ENCODE measurements at places on chromosomes 5 and 9.

- DNase-seq = no peak
Measured at GRCh38 chr9:110995420-110996340, 42.6 kb downstream of the LPAR1 start.

DNA sequence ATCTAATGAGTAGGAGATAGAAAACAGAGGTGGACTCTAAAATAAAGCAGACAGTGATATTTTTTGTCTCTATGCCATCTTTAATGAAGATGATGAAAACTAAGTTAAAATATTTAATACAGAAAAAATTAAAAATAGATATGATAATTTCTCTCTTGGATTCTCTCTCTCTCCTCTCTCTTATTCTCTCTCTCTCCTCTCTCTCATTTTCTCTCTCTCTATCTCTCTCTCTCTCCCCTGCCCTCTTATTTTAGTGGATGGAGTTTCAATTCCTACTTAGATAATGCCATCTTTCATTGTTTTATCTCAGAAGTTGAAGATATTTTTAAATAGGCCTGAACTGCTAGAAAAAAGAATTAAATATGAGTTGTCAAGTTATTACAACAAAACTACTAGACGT lies 38.2 kb downstream of the ESM1 start:
- no peak for DNase-seq

DNA sequence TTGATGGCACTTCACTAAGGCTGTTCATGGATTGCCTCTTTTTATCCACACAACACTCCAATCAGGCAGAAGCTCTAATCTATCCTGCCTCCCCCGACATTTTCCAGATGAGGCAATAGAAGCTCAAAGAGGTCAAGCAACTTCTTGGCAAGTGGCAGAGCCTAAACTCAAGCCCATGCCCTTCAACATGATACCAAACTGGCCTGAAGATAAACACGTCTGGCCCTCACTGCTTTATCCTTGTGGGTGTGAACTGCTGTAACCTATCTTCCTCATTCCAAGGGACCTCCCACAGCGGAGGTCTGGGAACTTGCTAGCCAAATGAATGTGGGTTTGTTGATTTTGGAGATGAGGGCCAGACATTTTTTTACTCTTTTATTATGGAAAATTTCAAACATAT lies 9.5 kb downstream of the SLC35A4 start:
- no peak for DNase-seq

- no peak for DNase-seq
Measured at GRCh38 chr9:129550199-129550839, 70.6 kb downstream of the C9orf50 start.

GRCh38 chr5:59999056-59999455 lies 105.5 kb upstream of the PDE4D start:
- no peak for DNase-seq

DNA sequence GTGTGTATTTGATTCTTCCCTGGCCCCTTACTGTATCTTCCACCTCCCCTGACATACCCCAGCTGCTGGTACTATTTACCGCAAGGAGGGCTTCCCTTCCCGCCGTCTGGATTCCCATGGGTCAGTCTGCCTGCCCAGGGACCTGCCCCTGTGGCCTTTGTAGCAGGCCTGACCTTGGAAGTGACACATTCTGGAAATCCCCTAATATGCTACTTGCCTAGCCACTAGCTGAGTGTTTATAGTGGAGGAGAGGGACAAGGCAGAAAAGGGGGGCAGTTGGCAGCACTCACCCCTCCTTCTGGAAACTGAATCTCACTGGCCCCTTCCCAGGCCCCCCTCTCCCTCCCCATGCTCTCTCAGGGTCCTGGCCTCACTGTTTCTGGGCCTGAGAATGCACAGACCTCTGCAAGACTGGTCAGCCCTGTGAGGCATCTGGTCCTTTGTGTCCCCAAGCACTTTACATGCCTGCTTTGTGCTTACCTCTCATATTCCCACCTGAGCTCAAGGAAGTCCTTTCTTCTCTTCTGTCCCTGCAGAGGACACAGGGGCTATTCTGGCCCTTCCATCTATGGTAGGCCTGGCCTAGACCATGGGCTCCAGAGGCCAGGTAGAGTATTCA lies 8.2 kb upstream of the CCL21 start:
- DNase-seq = no peak

DNA sequence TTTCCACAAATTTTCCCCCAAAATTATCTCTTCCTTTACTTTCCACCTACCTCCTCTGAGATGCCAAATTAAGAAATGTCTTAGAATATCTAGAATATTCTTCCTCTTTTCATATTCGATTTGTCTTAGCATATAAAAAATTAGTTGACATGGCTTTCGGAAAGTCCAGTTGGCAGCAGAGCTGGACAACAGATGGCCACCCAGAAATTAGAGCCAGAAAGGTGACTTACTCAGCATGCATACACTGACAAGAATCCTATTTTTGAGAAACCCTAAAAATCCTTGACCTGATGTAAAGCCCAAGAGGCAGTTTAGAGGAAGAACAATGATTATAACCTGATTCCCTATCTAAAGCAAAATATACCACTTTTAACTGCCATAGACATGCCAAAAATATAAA lies 22.0 kb downstream of the TMEM167A start:
- no peak for DNase-seq

GRCh38 chr9:138060365-138060764 lies 182.8 kb downstream of the CACNA1B start:
- no peak for DNase-seq

DNA sequence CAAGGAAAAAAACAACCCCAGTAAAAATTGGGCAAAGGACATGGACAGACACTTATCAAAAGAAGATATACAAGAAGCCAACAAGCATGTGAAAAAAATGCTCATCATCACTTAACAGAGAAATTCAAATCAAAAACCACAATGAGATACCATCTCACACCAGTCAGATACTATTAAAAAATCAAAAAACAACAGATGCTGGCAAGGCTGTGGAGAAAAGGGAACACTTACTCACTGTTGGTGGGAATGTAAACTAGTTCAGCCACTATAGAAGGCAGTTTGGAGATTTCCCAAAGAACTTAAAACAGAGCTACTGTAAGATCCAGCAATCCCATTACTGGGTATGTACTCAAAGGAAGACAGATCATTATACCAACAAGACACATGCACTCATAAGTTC lies 157.4 kb downstream of the EDIL3 start:
- no peak for DNase-seq

DNA sequence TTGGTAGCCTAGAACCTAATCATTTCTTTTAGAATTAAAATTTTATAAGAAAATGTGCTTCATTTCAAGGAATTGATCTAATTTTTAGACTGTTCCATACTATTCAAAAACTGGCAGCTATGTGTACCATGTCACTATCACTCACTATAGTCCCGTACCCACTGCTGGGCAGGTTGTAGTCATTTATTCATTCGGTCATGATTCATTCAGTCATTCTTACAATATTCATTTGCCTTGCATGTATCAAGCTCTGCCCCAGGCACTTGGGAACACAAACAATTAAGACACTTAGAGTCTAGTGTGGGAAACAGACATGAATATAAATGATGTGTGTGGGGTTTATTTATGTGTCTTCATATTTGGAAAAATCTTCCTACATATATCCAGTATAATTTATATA lies 26.4 kb downstream of the TDRD7 start:
- no peak for DNase-seq

DNA sequence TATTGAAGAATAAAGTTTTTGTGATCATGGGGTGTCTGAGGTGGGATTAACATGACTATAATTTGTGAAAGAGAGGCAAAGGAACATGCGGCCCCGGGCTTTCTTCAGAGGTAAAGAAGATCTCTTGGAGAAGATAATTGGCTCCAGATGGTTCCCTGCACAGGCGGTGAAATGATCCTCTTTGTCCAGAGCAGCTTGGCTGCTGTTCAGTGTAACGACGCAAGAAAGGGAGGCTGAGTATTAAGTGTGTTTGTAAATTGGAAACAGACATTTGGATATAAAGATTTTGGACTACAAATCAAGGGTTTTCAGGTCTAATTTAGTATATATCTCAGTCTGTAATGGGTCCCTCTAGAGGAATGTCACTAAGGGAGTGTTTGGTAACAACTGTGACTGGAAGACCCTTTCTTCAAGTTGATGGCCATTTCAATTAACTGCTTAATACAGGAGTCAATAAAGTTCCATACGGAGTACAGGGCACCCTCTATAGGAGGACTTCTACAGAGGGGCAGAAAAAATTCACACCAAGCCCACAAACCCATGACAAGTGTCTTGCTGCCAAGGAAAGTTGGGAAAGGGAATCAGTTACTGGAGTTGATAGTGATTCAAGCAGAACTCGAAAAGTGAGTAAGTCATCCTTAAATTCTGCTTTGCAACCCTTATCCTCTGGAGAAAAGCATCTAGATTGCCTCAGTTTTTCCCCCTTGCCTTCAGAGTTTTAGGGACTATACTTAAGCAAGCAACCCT lies 4.1 kb downstream of the EQTN start:
- no peak for DNase-seq

DNA sequence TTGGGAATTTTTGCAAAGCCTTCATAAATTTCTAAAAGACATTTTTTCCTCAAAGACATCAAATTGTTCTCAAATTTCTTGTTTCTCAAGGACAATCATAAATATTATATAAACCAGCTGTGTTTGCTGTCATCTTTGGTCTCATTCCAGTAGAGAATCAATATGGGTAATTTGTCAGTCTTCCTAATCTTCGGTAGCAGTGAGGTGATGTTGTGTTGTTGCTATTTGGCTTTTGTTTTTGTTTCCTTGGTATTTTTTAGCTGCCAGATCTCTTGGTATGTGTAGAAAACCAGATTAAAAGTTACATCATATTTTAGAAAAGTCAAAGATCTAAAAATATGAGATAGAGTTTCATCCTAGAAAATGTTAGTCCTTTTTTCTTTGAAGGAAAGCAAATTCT lies 87.5 kb downstream of the CAMK4 start:
- no peak for DNase-seq

GRCh38 chr5:143174714-143175398 lies 228.6 kb downstream of the NR3C1 start:
- no peak for DNase-seq

DNA sequence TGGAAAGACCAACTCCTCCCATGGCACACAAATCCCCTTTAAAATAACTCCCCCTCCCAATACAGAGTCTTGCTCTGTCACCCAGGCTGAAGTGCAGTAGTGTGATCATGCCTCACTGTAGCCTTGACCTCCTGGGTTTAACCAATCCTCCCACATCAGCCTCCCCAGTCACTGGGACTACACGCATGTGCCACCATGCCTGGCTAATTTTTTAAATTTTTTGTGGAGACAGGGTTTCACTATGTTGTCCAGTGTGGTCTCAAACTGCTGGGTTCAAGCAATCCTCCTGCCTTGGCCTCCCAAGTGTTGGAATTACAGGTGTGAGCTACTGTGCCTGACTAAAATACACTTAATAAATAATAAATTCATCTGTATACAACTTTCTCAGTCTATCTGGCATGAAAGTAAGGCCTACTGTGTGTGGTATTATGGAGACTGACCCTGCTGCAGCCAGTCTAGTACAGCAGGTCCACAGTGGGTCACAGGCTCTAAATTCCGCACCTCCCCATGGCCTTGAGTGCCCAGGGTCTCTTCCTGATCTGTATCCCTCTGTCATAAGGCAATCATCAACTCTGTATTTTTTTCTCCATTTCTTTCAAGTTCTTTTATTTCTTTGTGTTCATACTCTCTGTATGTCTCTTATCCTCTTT lies 169.4 kb downstream of the MAPKAP1 start:
- DNase-seq = no peak

GRCh38 chr5:178462816-178463215 lies 127.4 kb downstream of the COL23A1 start:
- DNase-seq = no peak

DNA sequence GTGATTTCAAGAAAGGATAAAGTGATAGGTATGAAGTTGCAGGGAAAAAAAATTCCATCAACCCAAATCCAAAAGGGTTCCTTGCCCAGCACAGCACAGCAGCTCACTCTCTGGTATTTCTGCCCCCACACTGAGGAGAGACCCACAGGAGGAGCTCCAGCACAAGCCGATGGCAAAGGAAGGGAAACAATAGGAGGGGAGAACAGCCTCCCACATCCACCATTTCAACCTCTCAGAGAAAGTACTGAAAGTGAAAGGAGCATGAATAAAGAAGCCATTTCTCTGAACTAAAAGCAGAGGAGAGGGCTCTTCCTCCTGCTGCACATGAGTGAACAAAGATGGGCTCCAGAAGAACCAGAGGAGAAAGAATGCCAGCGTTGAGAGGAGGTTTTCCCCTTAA lies 54.9 kb upstream of the ZSWIM6 start:
- no peak for DNase-seq

- DNase-seq = no peak
Measured at GRCh38 chr9:97479496-97480159, 21.8 kb upstream of the TMOD1 start.

GRCh38 chr9:103789686-103790085 lies 304.4 kb upstream of the SMC2 start:
- DNase-seq = no peak

DNA sequence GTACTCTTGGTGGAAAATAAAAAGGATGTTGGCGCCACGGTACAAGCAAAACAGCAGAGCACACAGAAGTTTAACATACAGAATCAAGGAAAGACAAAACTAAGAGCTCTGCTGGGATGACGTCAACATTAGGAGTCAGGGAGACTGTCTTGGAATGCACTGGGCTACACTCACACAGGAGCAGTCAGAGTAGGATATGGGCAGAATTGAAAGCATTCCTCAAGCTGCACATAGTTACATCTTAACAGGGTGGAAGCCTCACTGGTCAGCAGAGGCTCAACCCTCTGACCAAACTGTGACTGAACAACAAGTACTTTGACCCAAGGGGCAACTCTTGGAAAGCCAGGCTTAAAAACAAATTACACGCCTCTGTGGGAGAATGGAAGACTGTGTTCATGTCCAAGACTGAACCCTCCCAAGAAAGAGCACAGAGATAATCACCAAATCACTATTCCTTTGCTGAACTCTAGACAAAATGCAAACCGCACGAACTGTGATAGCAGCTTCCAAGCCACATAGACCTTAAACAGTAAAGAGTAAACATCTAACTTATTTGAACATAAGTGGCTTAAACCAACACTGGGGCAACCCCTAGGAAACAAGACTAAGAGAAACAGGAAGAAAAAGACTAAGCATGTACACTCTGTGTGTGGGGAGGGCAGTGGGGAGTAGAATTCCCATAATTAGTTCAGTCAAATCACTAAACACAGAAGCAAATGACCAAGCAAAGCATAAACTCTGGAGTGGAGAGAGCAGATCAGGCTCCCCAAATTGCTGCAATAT lies 772.7 kb downstream of the PRELID2 start:
- DNase-seq = no peak

- DNase-seq = no peak
Measured at GRCh38 chr9:80326105-80326504, 754.3 kb downstream of the TLE4 start.

DNA sequence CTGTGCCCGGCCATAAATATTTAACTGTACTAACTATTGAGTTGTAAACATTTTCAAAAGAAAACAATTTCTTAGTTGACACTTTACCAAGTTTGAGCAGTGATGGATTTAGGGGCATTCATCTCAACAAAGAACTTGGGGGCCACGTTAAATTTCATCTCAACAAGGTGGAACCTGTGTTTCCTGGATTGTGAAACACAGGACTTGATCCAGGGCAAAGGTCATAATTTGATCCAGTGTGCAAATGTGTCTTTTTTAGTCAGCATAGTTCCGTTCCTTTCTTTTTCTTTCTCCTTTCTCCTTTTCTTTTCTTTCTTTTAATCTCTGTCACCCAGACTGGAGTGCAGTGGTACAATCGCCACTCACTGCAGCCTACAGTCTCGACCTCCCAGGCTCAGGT lies 3.1 kb downstream of the GFRA3 start:
- DNase-seq = no peak

- DNase-seq = no peak
Measured at GRCh38 chr5:39639618-39640089, 214.9 kb upstream of the DAB2 start.

Measured in stimulated activated CD8-positive, alpha-beta memory T cell treated with anti-CD3 and anti-CD28 coated beads, Interleukin-4, amount 100 ng/mL, for 1 hour (primary cell).